ENCODE measurements at places on chromosomes 3 and 15.

GRCh38 chr15:57604507-57604906 is 12.8 kb downstream of the MYZAP start:
- DNase-seq = no peak

DNA sequence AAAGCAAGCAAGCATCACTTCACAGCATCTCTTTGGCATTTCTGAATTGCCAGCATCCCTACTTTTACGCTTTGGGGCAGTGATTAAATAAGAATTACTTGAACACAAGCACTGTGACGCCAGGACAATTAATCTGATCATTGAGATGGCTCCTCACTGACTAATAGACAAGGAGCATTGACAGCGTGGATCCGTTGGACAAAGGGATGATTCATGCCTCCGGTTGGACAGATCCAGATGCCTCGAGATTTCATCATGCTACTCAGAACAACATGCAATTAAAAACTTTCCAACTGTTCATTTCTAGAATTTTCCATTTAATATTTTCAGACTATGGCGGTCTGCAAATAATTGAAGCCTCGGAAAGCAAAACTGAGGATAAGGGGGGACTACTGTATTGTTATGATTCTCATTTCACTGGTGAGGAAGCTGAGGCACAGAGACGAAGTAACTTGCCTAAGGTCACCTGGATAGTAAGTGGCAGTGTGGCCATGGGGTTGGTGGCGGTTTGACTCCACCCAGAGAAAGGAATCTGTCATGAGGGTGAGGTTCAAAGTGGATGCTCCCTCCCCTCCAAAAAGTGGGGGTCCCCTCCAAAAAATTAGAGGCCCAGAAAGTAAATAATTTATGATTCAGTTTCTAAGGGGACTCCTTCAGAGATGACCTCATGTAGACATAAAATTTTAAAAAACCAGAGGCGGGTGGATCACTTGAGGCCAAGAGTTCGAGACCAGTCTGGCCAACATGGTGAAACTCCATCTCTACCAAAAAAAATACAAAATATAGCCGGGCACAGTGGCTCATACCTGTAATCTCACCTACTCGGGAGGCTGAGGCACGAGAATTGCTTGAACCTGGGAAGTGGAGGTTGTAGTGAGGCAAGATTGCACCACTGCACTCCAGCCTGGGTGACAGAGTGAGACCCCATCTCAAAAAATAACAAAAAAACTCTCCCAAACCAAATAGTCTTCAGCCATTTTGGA is 12.3 kb upstream of the PGPEP1L start:
- DNase-seq = peak; percentile 74

- DNase-seq = no peak
Observed at GRCh38 chr15:69661446-69661845, 208.8 kb downstream of the RPLP1 start.

DNA sequence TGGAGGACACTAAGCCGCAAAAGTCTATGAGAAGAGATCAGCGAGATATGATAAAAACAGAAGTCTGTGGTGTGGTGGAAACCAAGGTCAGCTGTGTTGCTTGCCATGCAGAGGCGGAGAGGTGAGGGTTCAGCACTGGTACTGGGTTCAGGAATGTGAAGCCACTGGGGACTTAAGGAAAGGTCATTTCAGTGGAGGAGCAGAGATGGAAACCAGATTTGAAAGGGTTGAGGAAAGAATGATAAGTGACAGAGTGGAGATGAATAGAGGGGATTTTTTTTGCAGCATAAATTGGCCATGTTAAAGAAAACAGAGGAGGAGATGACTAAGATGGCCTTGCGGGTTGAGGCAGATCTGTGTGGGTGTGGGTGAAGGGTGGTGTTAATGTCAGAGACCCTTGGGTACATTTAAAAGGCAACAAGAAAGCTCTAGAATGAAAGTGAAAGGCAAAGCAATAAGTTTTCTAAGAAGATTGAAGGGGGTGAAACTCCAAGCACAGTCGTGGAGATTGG is 265.5 kb downstream of the ADAMTSL3 start:
- DNase-seq = no peak

DNA sequence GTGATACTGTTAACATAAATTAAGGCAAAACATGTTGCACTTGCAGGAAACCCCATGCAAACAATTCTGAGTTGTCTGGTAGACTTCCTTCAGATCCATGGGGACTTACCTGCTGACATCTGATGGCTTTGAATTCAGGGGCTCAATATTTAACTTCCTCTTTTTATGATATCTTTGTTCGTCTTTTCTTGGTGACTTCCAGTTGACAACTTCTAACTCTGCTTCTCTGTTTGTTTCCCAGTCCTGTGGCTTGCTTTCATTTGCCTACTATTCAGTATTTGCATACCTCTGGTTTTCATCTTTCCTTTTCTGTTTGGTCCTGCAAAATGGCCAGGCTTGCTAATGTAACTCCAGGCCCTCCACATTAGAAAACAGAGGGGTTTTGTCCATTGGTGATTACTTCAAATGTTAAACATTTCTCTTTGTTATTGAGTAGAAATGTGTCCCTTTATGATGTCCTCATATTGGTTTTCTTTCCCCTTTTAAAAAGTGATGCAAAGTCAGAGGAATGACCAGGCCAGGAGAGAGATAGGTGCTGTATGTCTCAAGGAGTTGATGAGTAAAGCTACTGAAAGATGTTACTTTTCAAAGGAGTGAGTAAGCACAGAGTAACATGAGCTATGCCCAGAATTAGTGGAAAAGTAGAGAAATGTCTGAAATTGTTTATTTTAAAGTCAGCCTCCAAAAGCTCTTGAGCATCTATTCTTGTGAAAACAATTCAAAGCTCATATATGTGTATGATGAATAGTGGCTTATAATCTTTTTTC is 335.9 kb downstream of the LPP start:
- peak; percentile 90 for DNase-seq

DNA sequence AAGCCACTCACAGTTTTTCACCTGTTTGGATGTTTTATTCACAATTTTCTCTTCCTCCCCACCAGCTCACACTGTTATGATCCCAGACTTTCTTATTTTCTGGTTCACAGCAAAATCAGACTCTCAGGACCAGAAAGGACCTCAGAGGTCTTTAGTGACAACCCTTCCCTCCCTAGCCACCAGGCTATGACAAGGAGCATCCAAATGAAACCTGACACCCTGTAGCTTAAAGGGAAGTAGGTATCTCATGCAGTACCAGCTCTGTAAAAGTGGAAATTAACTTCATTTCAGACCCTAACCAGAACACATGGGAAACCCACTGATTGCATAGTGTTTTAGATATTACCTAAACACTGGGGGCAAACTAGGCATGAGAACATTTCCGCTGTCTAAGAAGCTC is 45.3 kb downstream of the ATP13A5 start:
- DNase-seq = no peak

- no peak for DNase-seq
Observed at GRCh38 chr3:141065258-141065657, 14.1 kb downstream of the SPSB4 start.

DNA sequence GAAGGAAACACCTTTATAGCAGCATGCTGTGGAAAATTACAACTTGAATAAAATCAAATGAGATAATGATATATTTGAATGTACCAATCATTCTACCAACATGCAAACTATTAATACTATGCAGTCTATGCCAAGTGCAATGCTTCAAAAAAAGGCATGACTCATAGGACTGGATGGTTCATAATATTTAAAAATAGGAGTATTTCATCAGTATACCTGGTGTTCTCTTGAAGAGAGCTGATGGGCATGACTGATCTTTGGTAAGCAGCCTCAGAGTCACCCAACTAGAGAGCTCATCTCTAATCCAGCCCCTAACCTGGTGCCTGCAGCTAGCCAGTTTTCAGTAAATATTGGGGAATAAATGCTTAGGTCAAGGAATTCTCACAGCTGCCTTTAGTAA is 434.7 kb upstream of the ARRDC4 start:
- DNase-seq = no peak

- peak; percentile 33 for DNase-seq
Observed at GRCh38 chr3:188437926-188438325, 284.0 kb downstream of the LPP start.

- DNase-seq = peak; percentile 6
Observed at GRCh38 chr3:30156586-30157498, 449.6 kb upstream of the TGFBR2 start.

- DNase-seq = no peak
Observed at GRCh38 chr3:181302960-181303359, 313.4 kb upstream of the DNAJC19 start.

GRCh38 chr15:42845581-42845980 is 75.0 kb downstream of the TTBK2 start:
- DNase-seq = no peak

DNA sequence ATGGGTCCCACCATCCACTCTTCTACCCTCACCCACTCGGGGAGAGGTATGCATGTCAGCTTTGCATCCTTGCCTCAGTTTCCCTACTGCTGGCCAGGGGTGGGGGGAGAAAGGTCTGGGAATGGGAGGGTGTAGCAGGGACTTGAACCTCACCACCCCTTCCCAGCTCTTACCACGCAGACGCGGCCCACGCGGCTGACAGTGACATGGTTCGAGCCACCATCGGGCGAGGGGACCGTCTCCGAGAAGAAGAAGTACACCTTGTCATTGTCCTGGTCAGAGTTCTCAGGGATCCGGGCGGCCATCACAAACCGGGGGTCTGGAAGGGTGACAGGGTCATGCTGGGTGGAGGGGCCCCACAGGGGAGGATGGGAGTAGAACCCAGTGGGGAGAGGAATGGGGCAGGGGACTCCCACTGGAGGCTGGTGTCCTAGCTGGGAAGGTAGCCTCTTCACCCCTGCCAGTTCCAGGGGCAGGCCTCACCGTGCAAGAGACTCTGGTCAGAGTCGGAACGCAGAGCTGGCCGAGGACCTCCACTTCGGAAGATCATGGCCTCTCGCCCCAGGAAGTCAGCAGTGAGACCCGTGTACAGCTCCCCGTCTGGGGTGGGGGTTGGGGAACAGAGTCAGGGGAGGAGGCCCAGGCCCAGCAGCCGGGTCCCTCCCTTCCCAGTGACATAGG is 3.7 kb downstream of the SEMA3G start:
- no peak for DNase-seq

DNA sequence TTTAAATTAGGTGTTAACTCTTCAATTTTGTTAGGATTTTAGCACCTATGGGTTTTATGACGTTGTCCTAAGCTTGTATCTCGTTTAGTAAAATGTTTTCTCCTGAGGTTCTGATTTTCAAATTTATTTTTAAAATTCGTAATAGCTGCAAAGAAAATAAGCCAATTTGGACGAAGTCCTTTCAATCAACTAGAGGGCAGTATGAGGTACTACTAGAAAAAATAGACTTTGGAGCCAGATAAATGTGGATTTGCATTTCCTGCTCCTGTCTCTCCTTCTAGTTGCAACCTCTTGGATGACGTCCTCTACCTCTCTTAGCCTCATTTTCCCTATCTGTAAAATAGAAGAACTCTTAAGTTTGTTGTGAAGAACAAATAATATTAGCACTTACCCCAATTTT is 81.1 kb downstream of the SLTM start:
- peak; percentile 34 for DNase-seq

GRCh38 chr3:99472385-99472784 is 166.0 kb upstream of the COL8A1 start:
- DNase-seq = no peak

GRCh38 chr3:188749010-188749617 is 422.7 kb upstream of the TPRG1 start:
- DNase-seq = peak; percentile 15

DNA sequence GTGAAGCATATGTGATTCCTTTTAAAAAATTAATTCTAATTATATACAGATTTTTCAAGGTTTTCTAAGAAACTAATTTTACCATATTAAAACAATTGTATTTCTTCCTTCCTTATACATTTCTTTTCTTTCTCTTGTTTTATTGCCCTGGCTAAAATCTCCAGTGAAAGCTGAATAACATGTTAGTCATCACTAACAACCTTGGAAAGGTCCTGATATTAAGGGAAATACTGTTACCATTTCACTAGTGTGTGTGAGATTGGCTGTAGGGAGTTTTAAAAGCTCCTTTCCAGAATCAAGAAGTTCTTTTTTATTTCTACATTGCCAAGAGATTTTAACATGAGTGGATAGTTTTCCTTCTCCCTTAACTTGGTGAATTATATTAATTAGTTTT is 229.7 kb upstream of the EIF1B start:
- peak; percentile 22 for DNase-seq

DNA sequence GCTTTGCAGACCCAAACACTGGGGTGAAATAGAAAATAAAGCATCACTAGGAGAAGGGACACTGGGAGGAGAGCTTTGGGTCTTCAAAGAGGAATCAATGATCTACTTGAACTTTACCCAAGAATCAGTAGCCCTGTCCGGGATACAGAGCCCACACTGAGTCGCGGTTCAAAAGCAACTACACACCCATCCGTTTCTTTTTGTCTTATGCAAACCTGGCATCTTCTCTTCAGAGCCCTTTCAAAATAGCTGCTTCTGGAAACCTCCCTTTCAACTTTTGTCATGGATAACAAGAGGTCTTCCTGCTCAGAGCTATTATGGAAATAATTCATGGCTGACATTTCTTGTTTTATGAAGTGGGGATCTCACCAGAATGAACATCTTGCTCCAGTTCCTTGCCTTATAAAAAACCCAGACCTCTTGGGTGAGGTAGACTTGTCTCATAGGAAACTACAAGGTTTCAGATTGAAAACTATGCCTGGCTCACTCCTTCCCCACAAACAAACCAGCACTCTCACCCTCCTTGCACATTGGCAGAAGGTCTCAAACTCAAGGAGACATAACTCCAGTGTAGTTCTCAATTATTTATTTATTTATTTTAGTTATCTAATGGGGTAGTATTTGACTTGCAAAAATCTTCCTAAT is 115.1 kb upstream of the ARHGEF3 start:
- DNase-seq = no peak

GRCh38 chr15:35519541-35520149 is 26.3 kb downstream of the DPH6 start:
- DNase-seq = peak; percentile 57

- DNase-seq = no peak
Observed at GRCh38 chr3:29493109-29493508, 212.2 kb downstream of the RBMS3 start.

DNA sequence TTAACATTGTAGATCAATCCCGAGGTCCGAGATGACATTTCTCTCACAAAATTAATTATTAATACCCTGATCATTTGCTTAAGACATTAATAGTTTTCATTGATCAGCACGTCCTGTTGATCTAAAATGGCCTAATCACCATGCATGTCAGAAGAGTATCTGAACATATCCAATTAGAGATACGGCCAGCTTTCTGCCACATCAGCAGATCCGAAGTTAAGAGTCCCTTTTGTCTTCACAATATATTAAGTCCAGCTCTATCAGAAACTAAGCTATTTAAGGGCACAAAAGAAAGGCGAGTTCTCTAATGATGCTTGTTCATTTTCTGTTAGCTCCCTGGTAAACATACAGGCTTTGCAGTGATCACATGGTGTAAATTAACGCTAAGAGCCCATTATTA is 470.3 kb downstream of the CNTN4 start:
- no peak for DNase-seq

GRCh38 chr15:56017511-56017910 is 24.1 kb upstream of the NEDD4 start:
- no peak for DNase-seq

DNA sequence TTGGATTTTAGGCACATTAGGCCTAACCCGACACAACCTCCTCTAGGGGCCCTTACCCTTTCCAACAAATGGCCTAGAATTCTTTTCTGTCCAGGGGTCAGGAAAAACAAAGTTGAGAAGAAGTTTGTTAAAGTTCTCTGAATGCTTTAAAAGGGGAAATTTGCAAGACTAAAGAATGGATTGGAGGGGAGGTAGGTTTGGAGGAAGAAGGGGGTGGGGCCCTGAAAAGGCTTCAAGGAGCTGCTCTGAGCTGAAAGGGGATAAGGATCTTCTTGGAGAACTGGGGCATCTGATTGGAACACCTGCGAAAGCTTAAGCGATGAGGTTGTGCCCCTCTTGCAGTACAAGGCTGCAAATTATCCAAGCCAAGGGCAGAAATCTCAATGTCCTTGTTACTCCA is 3.9 kb upstream of the SENP2 start:
- no peak for DNase-seq

All from HCEC 1CT (cell line).